ENCODE measurements at places on chromosomes 5 and 9.

DNA sequence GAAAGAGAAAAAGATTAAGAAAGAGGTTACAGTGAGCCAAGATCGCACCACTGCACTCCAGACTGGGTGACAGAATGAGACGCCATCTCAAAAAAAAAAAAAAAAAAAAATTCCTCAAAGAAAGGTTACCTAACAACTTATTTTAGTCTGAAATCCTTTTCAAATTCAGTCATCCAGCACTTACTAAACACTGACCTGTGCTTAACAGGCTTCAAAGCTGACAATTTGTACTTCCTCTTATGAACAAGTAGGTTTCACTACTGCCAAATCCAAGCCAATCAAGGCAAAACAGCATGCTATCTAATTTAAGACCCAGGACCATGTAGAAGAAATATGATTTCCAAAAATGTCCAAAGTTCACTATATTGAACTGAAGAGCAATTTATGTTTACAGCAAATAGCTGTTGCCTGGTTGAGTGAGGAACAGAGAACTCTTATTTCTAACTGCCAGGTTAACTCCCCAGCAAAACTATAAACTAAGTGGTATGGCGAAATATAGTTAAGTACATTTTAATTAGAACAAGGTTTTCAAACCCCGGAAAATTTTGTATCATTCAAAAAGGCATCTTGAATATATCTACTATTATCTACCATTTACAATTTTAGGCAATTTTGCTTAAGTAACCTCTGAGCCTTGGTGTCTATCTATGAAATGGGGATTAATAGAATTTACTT lies 13.4 kb downstream of the PWWP2A start:
- no peak for DNase-seq

GRCh38 chr9:114214181-114214580 lies 58.8 kb downstream of the COL27A1 start:
- DNase-seq, result no peak

GRCh38 chr5:174552428-174552827 lies 172.0 kb upstream of the MSX2 start:
- DNase-seq, result no peak

DNA sequence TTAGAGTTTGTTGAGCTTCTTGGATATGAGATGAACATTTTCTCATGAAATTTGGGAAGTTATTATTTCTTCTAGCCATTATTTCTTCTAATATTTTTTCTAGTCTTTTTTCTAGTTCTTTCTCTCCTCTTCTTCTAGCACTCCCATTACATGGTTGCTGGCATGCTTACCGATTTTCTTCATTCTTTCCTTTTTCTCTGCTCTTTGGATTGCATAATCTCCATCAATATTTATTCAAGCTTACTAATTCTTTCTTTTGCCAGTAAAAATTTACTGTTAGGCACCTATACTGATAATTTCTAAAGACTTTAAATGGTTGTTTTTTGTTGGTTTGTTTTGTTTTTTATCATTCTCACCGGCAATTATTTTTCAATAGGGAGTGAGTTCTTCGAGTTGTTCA lies 114.8 kb upstream of the RASEF start:
- no peak for DNase-seq

DNA sequence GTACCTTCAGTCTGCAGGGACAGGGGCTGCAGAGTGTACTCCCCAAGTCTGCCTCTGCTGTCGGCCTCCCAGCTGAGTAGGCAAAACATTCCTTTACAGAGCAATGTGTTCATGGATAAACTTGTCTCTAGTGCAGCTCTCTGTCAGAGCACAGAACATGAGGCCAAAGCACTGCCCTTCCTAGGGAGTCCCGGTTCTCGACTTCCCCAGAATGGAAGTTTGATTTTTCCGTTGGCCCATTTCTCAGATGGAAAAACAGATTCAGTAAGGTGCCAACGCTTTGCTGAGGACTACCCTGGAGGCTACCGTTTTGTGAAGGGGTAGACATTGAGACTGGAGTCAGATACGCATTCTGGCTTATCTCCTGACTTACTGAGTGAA lies 422 bp upstream of the TRIM32 start:
- DNase-seq, result no peak

GRCh38 chr5:159489779-159490178 lies 159.5 kb upstream of the IL12B start:
- DNase-seq, result no peak

DNA sequence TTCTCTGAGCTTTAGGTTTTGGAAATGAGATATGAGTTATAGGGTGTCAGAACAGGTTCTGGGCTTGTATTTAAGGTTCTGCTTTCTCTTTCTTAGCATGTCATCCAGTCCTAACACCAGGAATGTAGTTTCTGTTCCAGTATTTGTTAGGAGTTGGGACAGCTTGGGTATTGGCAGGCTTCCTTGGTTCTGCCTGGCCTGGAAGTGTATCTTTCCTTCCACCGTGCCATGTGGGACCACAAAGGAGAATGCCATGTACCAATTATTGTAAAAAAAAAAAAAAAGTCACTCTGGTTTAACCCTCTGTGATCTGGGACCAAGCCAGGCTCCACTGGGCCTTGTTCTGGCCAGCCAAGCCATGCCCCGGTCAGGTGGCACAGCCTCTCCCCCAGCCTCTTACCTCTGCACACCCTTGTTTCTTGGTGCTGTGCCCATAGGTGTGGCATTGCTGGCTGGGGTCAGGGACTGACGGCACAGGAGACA lies 47.8 kb downstream of the ARHGAP26 start:
- DNase-seq, result no peak

GRCh38 chr9:101639311-101639710 lies 44.5 kb upstream of the PPP3R2 start:
- DNase-seq, result no peak

GRCh38 chr9:90460220-90460619 lies 182.4 kb downstream of the DIRAS2 start:
- DNase-seq, result no peak

DNA sequence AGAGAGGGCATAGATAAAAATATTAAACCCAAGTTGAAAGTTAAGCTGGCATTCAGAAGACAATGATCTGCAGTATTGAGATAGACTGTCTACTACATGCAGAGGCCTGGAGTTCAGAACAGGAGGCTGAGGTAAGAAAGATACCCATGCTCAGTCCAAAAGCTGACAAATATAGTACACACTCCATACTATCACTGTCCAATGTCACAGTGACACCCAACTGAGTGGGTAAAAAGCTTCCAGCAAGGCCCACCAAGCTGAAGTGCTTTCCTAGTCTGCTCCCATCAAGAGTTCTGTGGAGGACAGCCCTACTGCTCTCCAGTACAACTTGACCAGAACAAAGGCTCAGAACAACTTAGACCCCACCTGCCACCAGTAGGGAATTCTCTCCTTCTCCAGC lies 124.9 kb downstream of the SLC12A2 start:
- no peak for DNase-seq

- no peak for DNase-seq
Measured at GRCh38 chr5:176901260-176902101, 2.3 kb upstream of the HK3 start.

- no peak for DNase-seq
Measured at GRCh38 chr9:16458696-16459420, 411.6 kb downstream of the BNC2 start.

DNA sequence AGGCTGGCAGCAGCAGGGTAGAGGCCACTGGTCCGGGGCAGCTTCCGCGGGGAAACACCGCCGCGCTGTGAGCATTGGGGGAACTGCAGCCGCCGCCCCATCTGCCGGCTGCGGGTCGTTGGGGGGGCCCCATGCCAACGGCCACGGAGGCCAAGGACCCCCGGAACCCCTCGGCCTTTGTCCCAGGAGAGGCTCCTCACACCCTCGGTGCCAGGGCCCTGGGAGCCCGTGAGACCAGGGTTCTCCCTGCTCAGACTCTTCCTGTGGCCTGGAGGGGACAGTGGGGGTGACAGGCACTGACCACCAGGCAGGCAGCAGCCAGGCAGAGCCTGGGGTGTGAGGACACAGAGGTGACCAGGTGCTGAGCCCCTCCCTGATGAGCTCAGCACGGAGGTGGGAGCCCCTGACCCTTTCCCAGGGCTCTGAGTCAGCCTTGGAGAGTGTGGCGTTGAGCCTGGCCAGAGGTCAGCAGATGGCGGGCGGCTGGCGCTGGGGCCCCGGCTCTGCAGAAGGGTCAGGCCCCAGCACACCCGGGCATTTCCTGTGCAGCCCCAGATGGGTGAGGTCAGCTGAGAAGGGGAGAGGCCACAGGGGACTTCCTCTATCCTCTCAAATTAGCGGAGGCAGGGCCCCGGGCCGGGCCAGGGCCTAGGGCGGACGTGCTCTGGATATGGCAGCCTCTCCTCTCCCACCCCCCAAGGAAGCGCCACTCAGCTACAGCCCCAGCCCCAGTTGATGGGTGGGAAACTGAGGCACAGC lies 17.9 kb upstream of the EGFL7 start:
- DNase-seq, result peak; percentile 53

DNA sequence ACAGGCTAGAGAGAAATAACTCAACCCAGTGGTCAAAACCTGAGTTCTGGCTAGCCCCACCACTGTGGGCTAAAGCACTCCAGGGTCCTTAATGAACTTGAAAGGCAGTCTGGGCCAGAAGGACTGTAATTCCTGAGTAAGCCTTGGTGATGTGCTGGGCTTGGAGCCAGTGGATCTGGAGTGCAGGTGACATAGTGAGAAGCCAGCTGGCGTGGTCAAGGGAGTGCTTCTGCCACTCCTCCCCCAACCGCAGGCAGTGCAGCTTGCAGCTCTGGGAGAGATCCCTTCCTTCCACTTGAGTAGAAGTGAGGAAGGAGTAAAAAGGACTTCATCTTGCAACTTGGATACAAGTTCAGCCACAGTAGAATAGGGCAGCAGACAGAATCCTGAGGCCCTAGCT lies 424.0 kb downstream of the CDH18 start:
- no peak for DNase-seq

- no peak for DNase-seq
Measured at GRCh38 chr9:76302947-76303550, 91.2 kb downstream of the RFK start.

GRCh38 chr5:141853895-141854626 lies 24.1 kb downstream of the PCDH1 start:
- no peak for DNase-seq

GRCh38 chr5:6496207-6496584 lies 47.5 kb downstream of the UBE2QL1 start:
- DNase-seq, result no peak

GRCh38 chr9:79857188-79857587 lies 285.4 kb downstream of the TLE4 start:
- DNase-seq, result no peak

GRCh38 chr5:111248571-111248970 lies 24.4 kb downstream of the CAMK4 start:
- no peak for DNase-seq

- no peak for DNase-seq
Measured at GRCh38 chr9:124001866-124002525, 9.6 kb upstream of the LHX2 start.

DNA sequence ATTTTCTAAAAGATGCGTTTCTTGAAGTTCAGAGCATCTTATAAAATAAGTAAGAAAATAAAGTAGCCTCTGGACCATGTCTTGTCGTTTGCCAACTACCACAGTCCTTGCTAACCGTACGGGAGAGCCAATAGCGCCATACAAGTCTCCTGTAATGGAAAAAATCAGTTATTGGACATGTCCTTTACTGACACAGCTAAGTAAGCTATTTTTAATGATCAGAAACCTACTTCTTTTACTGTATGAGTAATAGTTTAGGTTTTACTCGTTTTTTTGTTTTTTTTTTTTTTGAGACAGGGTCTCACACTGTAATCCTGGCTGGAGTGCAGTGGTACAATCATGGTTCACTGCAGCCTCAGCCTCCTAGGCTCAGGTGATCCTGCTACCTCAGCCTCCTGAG lies 37.7 kb upstream of the RAPGEF6 start:
- no peak for DNase-seq

DNA sequence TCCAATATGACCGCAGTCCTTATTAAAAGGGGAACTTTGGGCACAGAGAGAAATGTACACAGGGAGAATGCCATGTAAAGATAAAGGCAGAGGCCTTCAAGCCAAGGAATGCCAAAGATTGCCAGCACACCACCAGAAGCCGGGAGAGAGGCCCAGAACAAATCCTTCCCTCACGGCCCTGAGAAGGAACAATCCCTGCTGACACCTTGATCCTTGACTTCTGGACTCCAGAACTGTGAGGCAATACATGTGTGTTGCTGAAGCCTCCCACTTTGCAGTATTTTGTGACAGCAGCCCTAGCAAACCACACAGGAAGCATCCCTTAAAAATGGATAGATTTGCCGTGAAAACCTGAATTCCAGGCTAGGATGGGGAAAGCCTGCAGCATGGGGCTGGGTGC lies 80.0 kb downstream of the MAMDC2 start:
- DNase-seq, result no peak

- no peak for DNase-seq
Measured at GRCh38 chr5:97778451-97778850, 595.4 kb upstream of the RIOK2 start.

GRCh38 chr9:23611869-23612268 lies 214.2 kb downstream of the ELAVL2 start:
- no peak for DNase-seq

DNA sequence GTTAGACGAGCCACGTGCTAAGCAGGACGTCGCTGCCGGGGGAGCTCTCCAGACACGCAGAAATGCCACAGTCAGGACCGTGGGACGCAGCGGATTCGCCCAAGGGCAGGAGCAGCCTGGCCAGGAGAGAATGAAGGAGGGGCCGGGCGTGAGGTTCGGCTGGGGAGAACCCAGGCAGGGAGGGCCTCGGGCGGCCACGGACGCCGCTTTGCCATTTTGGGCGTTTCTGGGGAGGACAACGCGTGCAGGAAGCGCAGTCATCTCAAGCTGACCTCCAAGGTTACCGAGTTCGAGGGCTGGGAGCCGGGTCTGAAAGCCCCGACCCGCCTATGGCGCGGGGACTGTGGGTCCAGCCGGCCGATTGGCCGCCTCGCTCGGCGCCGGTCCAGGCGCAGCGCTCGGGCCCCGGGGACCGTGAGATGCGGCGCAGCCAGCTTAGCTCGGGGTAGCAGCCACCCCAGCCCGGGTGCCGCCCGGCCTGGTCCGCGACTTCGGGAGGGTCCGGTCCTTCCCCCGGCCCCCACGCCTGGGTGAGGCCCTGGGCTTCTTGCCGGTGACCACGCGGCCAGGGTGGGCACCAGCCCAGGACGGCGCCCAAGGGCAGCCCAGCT lies 760 bp upstream of the MAN1B1 start:
- DNase-seq, result no peak

GRCh38 chr9:108272349-108272899 lies 583.4 kb downstream of the ACTL7B start:
- no peak for DNase-seq

DNA sequence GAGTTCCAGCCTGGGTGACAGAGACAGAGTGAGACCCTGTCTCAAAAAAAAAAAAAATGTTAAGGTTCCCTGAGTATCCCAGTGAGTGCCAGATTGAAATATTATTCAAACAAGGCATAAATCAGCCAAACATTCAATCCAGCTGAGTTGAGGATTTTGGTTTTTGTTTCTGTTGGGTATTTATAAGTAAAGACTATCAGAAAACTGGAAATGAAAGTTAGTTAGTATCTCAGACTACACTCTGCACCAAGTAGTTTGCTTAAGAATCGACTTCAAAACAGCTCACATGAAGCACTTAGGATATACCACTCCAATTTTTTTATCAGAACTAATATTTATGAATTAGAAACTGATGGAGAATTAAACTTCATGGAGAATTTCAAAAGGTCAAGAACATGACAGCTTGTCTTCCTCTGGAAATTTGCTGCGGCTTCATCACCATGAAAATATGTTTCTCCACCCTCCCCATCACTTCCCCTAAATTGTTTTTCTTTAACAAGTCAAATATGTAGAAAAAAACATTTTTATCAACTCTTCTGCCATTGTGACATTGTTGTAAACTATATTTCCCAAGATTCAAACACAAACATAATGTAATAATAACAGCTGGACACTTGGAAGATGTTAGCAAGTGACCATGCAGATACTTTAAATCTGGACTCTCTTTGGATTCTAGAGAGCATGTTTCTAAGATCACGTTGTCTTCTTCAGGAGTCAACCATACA lies 110.0 kb upstream of the PTGER4 start:
- no peak for DNase-seq
